Activated T-cell treated with anti-CD3 and anti-CD28 coated beads, Interleukin-2, amount 50 U/mL, for 24 hours (primary cell): ENCODE measurements at places on chromosomes 1 and 21.

- peaks cover 29% of the 10 kb centered on the region for H3K27me3 ChIP-seq
- H3K4me1 ChIP-seq: no peaks in the 10 kb centered on the region
- no peak overlapping the region for H3K27ac ChIP-seq
- H3K4me3 ChIP-seq: no peak overlapping the region
- DNase-seq: no peak
Measured at GRCh38 chr1:47478090-47478489, 40.2 kb downstream of the FOXD2 start.

DNA sequence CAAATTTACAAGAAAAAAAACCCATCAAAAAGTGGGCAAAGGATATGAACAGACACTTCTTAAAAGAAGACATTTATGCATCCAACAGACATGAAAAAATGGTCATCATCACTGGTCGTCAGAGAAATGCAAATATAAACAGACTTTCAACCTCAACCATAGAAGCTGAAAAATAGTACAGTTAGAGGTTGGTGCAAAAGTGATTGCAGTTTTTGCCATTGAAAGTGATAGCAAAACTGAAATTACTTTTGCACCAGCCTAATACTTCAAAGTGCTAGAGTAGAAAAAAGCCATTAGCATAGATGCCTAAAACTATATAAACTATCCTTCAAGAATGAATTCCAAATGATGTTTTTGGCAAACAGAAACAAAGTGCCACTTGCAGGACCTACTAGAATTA is 365.8 kb upstream of the DPYD start:
- H3K4me3 ChIP-seq: no peak overlapping the region
- H3K4me1 ChIP-seq: no peaks in the 10 kb centered on the region
- DNase-seq: no peak
- no peaks in the 10 kb centered on the region for H3K27me3 ChIP-seq
- H3K27ac ChIP-seq: no peak overlapping the region

DNA sequence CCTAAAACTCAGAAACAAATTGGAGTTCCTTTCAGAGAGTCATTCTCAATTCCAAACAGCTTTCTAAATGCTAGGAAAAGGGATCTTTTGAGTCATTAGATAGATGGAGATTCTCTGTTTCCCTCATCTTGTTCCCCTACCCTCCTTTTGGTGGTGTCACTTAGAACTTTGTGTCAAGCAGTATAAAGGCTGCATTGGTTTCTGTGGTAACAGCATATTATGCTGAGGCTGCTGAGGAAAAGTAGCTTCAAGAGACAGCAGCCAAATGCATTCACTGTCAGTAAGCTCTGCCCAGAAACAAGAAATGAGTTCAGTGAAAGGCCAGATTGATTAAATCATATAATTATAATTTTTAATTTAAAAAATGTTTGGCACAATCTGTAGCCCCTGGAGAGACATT is 144.1 kb downstream of the LRRC40 start:
- no peak overlapping the region for H3K27ac ChIP-seq
- H3K4me3 ChIP-seq: no peak overlapping the region
- no peaks in the 10 kb centered on the region for H3K4me1 ChIP-seq
- no peaks in the 10 kb centered on the region for H3K36me3 ChIP-seq
- no peak for DNase-seq
- H3K27me3 ChIP-seq: no peaks in the 10 kb centered on the region

DNA sequence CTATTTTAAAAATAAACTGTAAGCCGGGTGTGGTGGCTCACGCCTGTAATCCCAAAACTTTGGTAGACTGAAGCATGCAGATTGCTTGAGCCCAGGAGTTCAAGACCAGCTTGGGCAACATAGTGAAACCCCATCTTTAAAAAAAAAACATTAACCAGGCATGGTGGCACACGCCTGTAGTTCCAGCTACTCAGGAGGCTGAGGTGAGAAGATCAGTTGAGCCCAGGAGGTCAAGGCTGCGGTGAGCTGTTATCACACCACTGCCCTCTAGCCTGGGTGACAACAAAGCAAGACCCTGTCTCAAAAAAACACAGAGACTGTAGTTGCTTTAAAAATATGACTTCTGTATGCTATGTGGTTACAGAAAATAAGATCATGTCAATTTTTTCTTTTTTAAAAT is 24.3 kb upstream of the LSS start:
- peak overlapping the region; percentile 96 for H3K27ac ChIP-seq
- H3K4me1 ChIP-seq: peaks cover 40% of the 10 kb centered on the region
- H3K36me3 ChIP-seq: peaks cover 96% of the 10 kb centered on the region
- no peaks in the 10 kb centered on the region for H3K27me3 ChIP-seq

GRCh38 chr1:20141001-20141400 is 1.9 kb downstream of the PLA2G2F start:
- no peak for DNase-seq
- peaks cover 11% of the 10 kb centered on the region for H3K27me3 ChIP-seq
- no peaks in the 10 kb centered on the region for H3K36me3 ChIP-seq
- H3K4me3 ChIP-seq: no peak overlapping the region
- no peaks in the 10 kb centered on the region for H3K4me1 ChIP-seq

DNA sequence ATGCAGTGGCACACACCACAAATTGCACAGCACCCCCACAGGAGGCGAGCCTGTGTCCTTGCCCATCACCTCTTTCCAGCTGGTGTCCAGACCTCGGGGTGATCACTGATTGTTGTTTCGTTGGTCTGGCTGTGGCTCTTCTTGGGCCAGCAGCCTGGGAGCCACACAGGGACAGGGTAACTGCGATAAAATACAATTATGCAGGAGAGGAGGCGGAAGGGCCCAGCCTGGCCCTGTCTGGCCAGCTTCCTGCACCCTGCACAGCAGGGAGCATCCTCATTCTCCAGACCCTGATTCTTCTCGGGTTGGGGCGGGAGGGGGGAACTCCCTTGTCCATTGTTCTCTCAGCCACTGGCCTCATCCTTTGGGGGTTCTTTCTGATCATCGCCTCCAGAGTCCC is 83.6 kb downstream of the ADARB1 start:
- no peaks in the 10 kb centered on the region for H3K27me3 ChIP-seq
- H3K36me3 ChIP-seq: peaks cover 23% of the 10 kb centered on the region
- H3K27ac ChIP-seq: no peak overlapping the region

DNA sequence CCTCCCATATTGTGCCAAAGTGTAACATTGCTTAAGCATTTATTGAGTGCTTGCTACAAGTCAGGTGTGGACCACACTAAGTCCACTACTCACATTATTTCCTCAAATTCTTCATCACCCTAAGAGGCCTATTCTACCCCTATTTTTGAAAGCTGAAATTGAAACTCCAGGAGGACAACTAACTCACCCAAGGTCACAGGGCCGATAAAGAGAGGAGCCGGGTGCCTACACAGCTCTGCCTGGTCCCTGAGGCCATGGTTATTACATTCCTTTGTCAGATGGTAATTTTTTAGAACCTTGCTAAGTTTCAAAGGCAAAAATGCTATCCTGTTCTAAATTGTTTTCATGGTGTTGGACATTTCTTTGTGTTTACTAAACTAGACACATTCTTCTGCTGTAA is 24.2 kb upstream of the KLHDC8A start:
- no peaks in the 10 kb centered on the region for H3K36me3 ChIP-seq
- no peaks in the 10 kb centered on the region for H3K4me1 ChIP-seq
- no peak overlapping the region for H3K27ac ChIP-seq

GRCh38 chr1:22814176-22815042 is 103.8 kb downstream of the EPHB2 start:
- H3K4me1 ChIP-seq: no peaks in the 10 kb centered on the region
- H3K36me3 ChIP-seq: no peaks in the 10 kb centered on the region
- DNase-seq: no peak
- peaks cover 2% of the 10 kb centered on the region for H3K27me3 ChIP-seq
- H3K27ac ChIP-seq: no peak overlapping the region
